CD4-positive, alpha-beta T cell treated with Interferon gamma for 1 hour (primary cell): ENCODE measurements at places on chromosomes 7 and 10.

GRCh38 chr10:131569851-131570715 is 258.6 kb upstream of the TCERG1L start:
- DNase-seq: no peak

- DNase-seq: no peak
Observed at GRCh38 chr7:155355176-155355575, 57.5 kb downstream of the INSIG1 start.

DNA sequence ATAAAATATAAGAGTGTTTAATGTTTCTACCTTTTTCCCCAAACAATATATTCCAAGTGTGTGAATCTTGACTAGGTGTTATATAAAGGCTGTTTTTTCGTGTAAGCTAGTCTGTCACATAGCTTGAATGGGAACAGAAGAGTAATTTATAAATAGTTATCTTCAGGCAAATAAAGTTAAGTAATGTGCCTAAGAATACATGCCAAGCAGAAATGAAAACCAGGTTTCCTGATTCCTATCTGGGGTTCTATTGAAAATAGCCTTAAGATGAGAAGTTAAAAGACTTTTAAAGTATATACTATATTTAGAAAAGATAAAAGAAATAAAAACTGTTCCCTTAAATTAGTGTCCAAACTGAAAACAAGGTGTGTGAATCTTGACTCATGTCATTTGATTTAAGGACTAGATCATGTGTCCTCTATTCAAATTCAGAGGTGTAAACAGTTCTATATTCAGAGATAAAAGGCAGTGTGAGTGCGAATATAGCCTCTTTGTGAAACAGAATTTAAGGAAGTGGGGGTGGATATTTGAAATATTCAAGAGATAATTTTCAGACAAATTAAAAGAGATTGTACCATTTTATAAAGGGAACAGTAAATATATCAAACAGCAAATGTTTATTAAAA is 247.5 kb downstream of the THSD7A start:
- no peak for DNase-seq

- no peak for DNase-seq
Observed at GRCh38 chr10:76911184-76911583, 726.4 kb downstream of the KCNMA1 start.

- DNase-seq: no peak
Observed at GRCh38 chr7:157027568-157028198, 17.2 kb upstream of the MNX1 start.

DNA sequence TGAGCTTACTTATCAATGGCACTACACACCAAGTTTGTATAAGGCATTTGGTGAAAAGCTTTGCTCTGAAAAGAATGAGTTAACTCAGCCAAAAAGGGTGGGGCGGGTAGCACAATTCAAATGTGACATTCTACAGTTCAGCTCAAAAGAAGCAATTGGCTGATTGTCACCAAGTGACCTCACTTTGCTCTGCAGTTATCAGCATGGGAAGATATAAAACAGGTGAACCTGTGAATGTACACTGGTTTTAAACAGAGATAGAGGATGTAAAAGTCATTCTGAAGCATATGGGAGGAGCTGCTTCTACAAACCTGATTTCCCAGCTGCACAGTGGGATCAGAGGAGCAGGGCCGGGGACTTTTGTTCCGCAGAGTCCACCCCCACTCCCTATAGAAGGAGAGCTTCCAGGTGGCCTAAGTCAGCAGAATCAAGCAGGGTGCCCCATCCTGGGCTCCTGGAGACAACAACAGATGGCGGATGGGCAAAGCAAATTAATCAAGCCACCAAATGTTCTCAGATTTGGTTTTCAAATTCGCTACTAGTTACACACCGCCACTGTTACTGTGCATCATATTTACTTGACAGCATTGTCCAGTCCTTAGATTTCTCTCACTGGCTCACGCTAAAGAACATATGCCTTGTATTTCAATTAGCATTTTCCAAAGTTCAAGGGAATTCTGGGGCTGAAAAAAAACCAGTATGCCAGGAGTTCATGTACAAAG is 27.5 kb upstream of the NPVF start:
- no peak for DNase-seq

DNA sequence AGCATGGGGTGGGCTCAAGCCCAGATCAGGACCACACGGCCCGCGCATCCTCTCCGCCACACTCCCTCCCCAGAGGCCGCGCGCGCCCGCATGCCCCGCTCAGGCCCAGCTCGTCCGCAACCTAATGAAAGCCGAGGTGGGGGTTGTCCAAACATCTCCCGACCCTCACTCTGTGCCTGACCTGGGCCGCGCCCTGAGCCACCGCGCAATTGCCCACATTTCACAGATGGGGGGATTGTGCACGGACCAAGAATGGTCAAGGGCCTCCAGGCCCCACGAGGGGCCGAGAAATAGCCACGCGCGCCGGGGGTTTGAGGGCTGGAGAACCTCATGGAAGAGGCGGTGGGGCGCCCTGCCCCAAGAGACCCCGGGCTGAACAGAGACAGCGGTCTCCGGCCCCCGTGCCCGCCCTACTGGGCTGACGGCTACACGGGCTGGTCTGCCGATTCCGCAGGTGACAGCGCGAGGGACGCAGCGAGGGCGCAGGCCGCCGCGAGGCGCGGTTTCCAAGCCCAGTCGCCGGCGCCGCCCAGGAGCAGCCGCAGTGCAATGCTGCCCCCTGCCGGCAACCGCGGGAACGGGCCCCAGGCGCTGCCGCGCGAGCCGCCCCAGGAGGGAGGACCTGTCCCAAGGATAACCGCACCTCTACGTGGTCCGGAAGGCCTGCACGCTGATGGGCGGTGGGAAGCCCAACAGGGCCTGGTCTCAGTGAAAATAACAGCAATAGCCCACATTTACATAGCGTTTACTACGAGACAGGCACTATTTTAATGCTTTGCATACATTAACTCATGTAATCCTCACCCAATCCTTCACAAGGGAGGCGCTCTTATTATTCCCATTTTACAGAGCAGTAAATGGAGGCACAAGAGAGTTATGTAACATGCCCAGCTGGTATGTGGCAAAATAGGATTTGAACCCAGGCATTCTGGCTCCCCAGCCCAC is 10.5 kb upstream of the GRID1 start:
- peak; percentile 70 for DNase-seq

DNA sequence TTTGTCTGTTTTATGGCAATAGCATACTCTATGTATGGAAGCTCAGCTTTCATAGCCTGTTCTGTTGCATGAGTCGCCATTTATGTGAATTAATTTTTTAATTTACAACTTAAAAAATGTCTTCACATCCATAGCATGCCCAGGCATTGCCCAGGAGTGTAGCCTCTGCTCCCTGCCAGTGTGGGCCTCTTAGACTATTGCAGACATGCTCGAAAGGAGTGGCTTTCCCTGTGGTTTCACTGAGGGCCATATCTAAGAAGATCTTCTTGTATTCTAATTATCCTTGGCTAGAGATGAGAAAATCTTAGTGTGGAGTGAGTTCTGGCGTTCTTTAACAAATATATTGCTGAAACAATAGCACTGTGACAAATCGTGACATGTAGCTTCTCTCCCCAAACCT is 35.3 kb downstream of the PCBD1 start:
- DNase-seq: no peak

DNA sequence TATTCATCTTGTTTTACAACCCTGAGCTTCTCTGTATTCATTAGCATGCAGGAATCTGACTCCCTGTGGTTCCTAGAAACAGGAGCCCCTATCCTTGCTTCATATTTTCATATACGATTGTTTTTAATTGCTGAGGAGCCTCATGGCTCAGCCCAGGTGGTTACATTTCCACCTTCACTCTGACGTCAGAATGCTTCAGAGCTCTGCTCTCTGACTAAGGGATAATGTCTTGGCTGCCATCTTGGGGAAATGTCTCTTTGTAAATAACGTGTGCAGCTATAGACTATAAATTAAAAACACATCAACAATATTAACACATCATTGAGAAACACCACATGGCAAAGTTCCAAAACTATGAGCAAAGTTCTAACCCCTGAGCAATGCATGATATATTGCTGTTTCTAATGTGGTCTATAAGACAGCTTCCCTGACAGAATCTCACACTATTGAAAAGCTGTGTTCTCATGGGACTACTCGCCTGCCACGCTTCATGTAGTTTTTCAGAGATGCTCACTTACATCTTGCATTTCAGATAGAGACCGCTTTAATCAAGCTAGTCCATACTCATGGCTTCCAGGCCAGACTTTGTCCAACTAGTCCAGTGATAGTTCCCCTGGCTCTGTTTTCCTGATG is 227.0 kb downstream of the SORCS3 start:
- DNase-seq: no peak

DNA sequence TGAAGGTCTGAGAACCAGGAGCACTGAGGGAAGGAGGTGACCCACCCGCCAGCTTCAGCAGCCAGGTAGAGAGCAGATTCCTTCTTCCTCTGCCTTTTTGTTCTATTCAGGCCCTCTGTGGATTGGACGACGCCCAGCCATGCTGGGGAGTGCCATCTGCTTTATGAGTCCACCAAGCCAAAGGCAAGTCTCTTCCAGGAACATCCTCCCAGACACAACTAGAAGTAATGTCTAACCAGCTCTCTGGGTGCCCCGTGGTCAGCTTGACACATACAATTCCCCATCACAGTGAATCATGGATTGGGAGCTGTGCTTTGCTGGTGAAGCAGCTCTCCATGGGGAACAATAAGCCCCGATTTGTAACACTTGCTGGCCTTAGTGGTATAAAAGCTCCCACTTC is 125.2 kb downstream of the CCDC3 start:
- no peak for DNase-seq

DNA sequence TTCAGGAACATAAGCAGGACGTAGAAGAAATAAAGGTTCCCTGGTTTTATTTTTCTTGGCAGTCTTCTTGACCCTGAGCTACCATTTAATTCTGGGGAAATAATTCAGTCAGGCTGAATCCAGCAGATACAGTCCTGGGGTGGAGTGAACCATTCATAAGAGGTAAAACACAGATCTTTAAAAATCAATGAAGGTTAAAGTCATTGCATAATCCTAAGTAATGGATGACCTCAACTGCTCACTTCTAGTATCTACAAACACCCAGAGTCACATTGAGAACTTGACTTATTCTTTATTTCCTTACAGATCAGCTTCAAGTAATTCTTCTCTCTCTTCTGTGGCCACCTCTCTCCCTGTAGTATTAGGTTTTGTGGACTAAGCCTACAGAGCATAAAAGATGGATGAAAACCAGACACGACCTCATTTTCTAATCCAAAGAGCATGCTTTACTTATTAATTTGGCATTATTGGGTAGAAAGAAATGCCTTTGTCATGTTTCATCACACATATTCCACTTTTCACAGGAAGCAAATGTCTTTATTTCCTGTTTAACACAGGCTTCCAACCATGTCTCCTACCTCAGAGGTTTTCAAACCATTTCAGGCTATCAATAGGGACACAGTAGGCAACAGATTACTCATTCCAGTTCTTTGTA is 182.3 kb upstream of the IMMP2L start:
- no peak for DNase-seq

DNA sequence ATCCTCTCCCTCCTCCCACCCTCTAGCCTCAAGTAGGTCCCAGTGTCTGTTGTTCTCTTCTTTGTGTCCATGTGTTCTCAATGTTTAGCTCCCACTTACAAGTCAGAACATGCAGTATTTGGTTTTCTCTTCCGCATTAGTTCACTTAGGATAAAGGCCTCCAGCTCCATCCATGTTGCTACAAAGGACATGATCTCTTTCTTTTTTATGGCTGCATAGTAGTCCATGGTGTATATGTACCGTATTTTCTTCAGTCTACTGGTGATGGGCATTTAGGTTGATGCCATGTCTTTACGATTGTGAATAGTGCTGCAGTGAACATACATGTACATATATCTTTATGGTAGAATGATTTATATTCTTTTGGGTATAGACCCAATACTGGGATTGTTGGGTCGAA is 1.6 kb upstream of the GOT1 start:
- DNase-seq: no peak
